ENCODE measurements at places on chromosomes 2 and 18.

- no peak for DNase-seq
Measured at GRCh38 chr2:230347659-230348305, 20.8 kb downstream of the SP140L start.

- no peak for DNase-seq
Measured at GRCh38 chr2:110744429-110744828, 12.1 kb downstream of the ACOXL start.

DNA sequence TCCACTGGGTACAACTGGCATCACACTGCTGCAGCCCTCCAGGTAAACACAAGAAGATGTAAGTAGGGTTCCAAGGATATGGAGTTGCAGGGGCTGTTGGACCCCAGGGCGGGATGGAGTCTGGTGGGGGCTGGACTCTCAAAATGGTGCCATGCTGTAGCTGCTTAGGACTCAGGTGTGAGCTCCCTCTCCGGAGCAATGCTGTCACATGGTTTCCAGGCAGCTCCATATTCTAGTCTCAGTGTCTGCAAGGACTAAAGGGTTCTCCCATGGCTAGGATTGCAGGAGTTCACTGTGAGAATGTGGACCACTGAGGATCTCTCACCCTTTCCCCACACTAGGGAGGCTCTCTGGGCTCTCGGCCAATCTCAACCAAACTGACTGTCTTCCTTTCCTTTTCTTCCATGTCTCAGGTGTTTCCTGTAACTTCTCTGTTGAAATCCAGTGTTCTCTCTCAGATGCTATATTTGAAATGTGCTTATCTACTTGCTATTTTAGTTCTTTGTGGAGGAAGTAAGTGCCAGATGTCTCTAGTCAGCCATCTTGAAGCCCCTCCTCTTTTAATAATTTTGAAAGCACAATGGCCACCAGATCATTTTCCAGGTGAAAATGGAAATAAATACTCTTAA, 57.6 kb downstream of the CCNT2 start:
- DNase-seq = no peak

DNA sequence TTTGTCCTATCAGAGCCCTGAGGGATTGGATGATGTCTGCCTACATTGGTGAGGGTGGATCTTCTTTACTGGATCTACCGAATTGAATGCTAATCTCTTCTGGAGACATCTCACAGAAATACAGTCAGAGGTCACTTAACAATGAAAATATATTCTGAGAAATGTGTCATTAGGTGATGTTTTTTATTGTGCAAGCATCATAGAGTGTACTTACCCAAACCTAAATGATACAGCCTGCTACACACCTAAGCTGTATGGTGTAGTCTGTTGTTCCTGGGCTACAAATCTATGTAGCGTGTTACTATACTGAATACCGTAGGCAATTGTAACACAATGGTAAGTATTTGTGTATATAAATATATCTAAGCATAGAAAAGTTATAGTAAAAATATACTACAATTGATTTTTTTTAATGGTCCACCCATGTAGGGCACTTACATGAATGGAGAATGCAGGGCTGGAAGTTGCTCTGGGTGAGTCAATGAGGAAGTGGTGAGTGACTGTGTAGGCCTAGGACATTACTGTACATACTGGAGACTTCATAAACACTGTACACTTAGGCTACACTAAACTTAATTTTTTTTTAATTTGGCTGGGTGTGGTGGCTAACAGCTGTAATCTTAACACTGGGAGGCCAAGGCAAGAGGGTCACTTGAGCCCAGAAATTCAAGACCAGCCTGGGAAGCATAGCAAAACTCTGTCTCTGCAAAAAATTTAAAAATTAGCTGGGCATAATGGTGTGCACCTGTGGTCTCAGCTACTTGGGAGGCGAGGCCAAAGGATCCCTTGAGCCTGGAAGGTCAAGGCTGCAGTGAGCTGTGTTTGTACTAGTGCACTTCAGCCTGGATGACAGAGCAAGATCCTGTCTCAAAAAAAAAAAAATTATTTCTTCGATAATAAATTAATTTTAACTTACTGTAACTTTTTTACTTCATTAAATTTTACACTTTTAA, 226.3 kb upstream of the UBE2E3 start:
- DNase-seq = no peak

DNA sequence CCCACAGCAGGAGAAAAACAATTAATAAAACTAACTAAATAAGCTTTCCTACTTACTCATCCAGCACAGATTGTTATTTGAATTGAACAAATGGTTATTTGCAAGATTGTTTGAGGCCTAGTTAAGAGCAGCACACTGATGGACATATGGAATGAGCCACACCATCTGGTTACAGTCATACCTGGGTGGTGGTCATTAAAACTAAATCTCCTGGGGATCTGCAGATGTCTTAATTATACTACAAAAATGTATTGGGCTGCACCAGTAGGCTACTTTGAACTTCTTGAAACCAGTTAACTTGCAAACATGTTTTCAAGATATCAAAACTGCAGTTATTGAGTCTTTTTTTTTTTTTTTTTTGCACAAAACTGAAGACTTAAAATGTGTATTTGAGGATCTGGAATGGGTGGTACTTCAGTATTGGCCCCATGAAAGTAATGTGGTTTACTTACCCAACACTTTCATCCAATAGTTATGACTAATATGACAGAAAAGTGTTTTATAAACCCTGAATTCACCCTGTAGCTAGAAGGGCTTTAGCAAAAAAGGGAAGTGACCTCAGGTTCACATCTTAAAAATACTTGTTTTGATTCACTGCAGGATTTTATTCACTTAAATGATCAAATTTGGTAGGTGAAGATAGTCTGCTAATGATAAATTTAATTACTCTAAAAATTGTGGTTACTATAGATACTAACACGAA, 10.8 kb downstream of the AGFG1 start:
- DNase-seq = no peak

DNA sequence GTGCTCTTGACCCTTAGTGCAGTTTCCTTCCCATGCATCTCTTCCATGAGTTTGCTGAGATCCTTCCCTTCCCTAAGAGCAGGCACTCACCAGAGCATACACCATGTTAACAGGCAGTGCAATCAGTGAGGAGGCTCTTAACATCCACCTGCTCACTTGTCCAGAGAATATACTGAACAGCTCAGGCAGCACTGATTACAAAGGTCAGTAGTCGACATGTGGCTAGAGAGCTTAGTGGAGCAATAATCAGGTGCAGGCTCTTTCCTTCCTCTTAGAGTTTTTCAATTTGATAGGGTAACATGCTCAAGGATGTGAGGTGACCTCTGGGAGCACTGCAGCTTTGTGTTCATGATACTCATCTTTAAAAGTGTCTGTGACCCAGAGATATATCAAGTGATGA, 144.1 kb upstream of the SETBP1 start:
- no peak for DNase-seq

- DNase-seq = no peak
Measured at GRCh38 chr2:173580956-173581355, 226.3 kb downstream of the CDCA7 start.

GRCh38 chr2:188089901-188090300, 201.8 kb upstream of the GULP1 start:
- DNase-seq = no peak

DNA sequence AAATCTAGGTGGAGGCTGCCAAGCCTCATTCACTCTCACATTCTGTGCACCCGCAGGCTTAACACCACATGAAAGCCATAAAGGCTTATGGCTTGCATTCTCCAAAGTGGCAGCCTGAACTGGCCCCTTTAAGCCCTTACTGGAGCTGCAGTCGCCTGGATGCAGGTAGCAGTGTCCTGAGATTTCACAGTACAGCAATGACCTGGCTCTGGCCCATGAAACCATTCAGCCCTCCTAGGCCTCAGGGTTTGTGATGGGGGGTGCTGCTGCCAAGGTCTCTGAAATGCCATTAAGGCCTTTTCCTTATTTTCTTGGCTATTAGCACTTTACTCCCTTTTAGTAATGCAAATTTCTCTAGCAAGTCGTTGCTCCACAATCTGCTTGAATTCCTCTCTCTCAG, 48.6 kb downstream of the RNMT start:
- no peak for DNase-seq

GRCh38 chr18:62715759-62716615, 646 bp downstream of the PHLPP1 start:
- DNase-seq = peak; percentile 76

GRCh38 chr18:34207344-34207851, 17.3 kb downstream of the NOL4 start:
- no peak for DNase-seq

GRCh38 chr2:85503168-85503850, 35.7 kb upstream of the MAT2A start:
- peak; percentile 31 for DNase-seq

GRCh38 chr2:72993147-72993932, 76.0 kb downstream of the EMX1 start:
- DNase-seq = peak; percentile 44

DNA sequence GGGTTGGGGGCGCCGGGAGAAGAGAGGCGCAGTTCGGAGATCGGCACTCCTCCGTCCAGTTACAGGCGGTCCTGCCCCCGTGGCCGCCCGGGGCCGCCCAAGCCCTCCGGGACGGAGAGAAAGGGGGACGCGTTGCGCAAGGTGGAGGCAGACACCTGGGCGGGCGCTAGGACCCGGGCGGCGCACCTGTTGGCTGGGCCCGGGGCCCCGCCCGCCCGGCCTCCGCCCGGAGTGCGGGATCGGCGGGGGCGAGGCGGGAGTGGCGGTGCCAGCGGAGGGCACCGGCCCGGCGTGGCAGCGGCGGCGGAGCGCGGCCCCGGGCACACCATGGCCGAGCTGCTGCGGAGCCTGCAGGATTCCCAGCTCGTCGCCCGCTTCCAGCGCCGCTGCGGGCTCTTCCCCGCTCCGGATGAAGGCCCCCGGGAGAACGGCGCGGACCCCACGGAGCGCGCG, at the start of gene SGPP2:
TSS of gene SGPP2 (plus strand) at position 268 of the 453 bp plus-strand sequence. CDS start at position 328, 60 bp downstream.
- DNase-seq = no peak

- DNase-seq = no peak
Measured at GRCh38 chr18:9868857-9869714, 16.7 kb upstream of the TXNDC2 start.

DNA sequence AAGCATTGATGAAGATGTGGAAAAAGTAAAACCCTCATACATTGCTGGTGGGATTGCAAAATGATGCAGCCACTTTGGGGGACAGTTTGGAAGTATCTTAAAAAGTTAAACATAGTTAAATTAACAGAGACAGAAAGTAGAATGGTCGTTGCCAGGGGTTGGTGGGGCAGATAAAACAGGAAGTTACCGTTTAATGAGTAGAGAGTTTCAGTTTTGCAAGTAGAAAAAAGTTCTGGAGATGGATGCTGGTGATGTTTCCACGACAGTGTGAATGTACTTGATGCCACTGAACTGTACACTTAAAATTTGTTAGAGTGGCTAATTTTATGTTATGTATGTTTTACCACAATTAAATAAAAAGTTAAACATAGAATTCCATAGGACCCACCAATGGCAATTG, 44.5 kb upstream of the EGR4 start:
- DNase-seq = no peak

GRCh38 chr2:217887841-217888701, 114.7 kb downstream of the TNS1 start:
- no peak for DNase-seq

- DNase-seq = peak; percentile 19
Measured at GRCh38 chr18:45456090-45457021, 158.9 kb upstream of the SLC14A2 start.

- no peak for DNase-seq
Measured at GRCh38 chr18:52343731-52344340, 3.8 kb downstream of the DCC start.

DNA sequence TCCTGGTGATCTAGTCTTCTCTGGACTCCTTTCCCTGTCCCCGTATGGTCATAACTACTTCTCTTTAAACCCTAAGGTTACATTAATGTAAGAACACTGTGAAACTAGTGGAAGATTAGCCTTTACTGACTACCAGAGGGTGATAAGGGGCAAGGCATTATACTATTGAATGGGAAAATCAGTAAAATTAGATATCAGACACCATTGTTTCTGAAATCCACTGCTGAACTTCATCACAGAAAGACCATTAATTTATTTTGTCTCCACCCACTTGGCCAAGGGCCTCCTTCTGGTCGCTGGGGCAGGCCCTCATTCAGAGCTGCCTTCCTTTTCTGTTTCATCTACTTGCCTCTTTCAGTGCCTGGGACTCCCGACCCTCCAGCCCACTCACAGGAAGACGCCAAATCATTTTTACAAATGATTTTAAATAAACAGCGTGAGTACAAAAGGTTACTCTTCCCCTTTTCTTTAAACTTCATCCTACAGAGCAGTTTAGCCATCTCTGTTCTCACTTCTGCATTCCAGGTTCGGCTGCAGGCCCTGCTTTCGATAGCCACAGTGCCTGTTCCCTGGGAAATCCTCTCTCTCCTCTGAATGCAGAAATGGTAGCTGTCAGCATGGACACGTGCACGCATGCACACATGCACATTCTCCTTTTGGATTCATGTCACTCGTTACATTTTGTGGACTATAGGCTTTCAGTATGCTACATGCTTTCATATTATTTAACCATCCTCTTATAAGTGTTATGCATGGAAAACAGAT, 70.3 kb upstream of the DOCK10 start:
- no peak for DNase-seq

DNA sequence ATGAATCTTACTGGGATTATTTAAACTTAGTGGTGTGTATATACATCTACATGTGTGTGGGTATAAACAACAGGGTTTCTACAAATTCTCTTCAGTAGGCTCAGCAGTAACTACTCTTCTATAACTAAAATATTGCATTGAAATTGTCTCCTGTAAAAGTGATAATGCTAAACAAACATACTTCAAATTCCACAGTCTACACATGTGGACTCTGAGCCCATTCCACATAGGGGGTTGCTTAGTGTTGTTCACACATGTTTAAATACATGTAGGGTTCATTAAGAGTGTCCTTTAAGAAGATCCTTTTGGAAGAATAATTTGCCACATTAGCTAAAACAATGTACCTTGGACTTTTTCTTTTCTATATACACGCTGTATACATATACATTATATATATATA, 152.8 kb upstream of the VRK2 start:
- DNase-seq = no peak

- no peak for DNase-seq
Measured at GRCh38 chr2:234463626-234464290, 33.1 kb downstream of the ARL4C start.

DNA sequence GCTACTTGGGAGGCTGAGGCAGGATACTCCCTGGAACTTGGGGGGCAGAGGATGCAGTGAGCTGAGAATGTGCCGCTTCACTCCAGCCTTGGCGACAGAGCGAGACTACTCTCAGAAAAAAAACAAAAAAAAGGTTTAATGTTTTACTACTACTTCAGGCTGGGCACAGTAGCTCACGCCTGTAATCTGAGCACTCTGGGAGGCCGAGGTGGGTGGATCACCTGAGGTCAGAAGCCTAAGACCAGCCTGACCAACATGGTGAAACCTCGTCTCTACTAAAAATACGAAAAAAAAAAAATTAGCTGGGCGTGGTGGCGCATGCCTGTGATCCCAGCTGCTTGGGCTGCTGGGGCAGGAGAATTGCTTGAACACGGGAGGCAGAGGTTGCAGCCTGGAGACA, 75.7 kb upstream of the ATIC start:
- DNase-seq = no peak

DNA sequence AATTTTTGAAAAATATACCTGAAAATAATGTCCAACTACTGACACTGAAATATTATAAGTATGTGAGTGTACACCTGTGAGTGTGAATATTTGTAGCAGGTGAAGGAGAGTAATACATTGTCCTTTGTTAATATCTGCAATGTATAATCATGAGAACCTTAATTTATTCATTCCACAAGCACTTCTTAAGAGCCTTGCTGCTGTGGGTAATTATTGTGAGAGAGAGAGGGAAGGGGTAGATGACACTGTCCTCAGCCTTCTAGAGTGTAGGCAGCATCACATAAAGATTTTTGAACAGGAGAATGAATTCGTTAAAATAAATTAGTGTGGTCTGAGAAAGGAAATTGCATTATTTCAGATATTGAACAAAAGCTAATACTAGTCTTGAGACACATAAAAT, 157.2 kb downstream of the MAP2 start:
- DNase-seq = no peak
